ENCODE measurements at places on chromosomes 11 and 22. TPM values are rescaled to one million over a fixed set of nuclear protein-coding genes. Genes with fewer than 3 reads are reported as not detected.
A peak's percentile ranks its signal among the peaks of the same experiment; 100 is the strongest.

- DNase-seq, result no peak
Observed at GRCh38 chr22:32674925-32675825, 126.3 kb upstream of the TIMP3 start.

DNA sequence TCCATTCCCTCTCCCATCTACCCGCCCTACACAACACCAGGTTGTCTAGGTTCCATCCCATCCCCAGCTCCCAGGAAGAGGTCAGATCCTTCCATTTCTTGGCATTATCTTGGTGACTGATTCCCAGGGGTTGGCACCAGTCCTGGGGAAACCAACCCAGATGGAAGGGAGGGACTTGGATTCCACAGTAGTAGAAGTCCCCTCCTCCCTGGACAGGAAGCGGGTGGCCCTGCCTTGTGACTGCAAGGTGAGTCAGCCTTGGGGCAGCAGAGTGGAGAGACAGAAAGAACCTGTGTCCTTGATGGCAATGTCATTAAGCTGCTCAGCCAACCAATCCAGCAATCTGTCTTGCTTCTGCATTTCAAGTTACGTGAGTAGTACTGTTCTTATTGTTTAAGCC lies 26.5 kb downstream of the SYT13 start:
- no peak for DNase-seq

DNA sequence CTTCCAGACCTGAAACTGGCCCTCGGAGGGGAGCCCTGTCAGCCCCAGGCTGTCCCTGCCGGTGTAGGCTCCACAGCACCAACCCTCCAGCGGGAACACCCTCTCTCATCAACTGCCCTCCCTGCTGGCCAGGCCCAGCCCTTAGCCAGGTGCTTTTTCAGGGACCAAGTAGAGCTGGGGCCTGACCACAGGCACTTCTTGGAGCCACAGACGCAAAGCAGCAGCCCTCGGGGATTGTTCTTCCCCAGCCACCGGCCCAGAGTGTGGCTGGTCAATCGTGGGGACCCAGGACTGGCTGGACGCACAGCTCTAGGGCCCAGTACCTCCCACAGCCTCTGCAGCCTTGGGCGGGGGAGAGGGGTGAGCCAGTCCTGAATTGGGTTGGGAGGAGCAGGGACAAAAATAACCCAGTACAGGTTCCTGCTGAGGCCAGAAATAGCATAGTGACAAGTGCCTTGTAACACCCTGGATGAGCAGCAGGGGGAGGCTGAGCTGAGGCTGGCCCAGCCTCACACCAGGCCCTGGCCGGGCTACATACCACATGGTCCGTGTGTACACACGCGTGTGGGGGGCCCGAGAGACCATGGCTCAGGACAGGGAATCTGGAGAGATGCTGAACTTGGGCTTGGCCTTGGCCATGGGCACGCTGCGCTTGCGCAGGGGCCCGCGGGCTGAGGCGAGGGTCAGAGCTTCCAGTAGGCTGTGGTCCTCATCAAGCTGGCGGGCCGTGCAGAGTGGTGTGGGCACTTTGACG lies 2.0 kb downstream of the KCNJ11 start:
- DNase-seq, result peak; percentile 83

- no peak for DNase-seq
Observed at GRCh38 chr11:110152199-110152598, 59.0 kb downstream of the ZC3H12C start.

DNA sequence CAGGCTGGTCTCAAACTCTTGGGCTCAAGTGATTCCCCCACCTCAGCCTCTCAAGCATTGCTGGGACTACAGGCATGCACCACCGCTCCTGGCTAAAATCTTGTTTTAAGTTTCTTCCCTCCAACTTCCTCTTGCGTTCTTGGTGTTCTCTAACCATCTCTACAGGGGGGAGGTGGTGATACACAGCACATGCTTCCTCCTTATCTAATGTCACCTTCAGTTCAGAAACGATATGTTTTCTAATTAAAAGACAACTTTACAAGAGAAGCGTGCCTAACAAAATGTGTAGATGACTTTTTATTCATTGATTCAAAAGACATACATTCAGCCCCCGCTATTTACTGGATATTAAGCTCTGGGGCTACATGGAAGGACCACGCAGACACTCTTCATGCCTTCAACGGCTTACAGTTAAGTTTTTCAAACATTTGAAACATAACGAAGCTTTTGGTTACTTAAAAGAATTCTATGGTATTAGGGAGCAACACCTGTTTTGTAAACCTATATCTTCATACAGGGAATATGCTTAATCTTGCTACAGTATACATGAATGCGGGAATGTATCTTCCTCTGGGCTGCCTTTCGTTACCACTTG lies 933 bp upstream of the DLAT start:
- peak; percentile 45 for DNase-seq

DNA sequence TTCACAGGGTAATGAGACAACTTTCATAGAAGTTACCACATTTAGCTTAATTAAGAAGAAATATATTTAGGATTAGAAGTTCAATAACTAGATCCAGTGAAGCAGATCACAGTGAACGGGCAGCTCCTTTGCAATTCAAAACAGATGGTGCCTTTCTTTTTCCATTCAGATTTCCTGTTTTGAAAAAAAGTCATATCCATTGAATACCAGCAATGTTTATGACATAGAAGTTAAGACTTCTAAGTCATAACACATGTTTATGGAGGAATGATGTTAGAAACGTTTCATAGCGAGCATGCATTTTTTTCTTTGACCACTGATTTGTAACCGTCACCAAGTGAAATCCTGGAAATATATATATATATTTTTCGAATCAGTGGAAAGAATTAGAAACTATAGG lies 24.7 kb downstream of the LUZP2 start:
- DNase-seq, result no peak

- DNase-seq, result peak; percentile 47
Observed at GRCh38 chr11:58958500-58958899, 19.2 kb downstream of the GLYATL1 start.

DNA sequence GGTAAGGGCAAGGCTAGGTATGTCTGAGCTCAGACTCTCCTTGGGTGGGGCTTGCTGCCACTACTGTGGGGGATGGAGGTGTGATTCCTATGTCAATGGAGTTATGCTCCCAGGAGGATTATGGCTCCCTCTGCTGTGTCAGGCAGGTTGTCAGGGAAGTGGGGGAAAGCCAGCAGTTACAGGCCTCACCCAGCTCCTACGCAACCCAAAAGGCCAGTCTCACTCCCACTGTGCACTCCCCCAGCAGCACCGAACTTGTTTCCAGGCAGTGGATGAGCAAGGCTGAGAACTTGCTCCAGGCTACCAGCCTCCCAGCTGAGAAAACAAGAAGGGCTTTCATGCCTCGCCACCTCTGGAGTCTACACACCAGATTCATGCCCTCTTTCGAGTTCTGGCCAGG lies 18.2 kb downstream of the C11orf91 start:
- no peak for DNase-seq

DNA sequence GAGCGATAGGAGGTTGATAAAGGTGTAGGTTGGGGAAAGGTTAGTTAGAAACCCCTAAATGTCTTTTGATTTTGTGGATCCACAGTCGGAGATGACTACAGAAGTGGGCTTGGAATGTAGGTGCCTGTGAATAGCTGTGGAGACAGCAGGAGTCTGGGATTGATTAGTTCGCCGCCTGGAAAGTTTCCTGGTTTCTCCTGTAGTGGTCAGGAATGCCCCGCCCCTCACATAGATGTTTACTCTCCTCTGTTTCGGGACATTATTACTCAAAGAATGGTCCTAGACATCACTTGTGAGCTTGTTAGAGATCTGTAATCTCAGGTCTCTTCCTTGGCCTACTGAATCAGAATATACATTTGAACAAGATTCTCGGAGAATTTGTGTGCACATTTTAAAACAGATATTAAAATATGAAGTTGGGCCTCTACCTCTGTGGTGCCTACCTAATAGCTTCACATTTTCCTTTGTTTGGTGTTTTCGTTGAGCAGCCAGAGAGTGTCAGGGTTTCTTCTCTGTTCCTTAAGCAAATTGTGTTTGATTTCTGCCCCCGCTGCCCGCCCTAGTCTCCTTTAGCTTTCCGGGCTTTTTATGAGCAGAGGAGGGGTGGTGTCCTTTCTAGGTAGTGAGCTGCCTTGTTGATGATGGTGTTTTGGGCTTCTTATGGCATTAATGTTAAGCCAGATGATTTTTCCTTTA lies 89.4 kb downstream of the PPP6R3 start:
- no peak for DNase-seq

The PIH1D2 gene
- total RNA-seq, result 0.37 TPM

The ARHGAP42 gene
- 23.1 TPM for total RNA-seq

The APOA5 gene
- 0.11 TPM for total RNA-seq

All from H7 (cell line).